ENCODE measurements at places on chromosomes 1 and 21.
A peak's percentile ranks its signal among the peaks of the same experiment; 100 is the strongest.

GRCh38 chr1:244236101-244236500 is 185.0 kb downstream of the ZBTB18 start:
- no peak for DNase-seq

DNA sequence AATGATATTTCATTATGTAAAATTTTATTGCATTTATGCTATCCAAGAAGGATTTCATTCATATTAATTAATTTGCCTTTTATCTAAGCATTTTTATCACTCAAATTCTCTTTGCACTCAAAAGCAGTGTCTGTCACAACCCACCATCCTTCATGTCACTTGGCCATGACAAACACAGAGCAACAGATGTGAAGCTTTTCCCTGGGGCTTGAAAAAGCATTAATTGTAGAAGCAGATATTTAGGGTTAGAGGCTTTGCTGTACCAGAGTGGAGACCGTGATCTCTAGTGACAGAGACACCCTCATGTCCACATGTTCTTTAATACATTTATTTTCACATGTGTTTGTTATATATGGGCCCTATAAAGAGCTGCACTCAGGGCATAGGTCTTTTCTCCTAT is 230.5 kb downstream of the SPATA17 start:
- DNase-seq, result no peak

- peak; percentile 89 for DNase-seq
Measured at GRCh38 chr1:205255941-205256780, 28.4 kb downstream of the TMCC2 start.

DNA sequence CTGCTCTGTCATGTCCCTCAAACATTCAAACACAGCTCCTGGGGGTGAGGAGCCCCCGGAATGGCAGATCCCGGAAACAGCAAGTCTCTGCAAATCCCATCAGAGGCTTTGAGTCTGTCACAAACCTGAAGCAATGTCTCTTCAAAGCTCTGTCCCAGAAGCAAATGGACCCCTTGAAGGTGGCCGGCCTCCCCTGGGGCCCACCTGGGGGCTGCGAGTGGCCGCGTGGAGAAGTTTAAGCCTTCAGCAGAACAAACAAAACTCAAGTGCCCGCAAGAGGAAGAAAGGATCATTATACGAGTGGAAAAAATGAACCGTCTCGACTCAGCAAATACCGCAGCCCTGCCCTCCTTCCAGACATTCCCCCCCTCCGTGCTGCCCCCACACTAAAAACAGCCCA is 53.3 kb downstream of the PRDM16 start:
- no peak for DNase-seq

DNA sequence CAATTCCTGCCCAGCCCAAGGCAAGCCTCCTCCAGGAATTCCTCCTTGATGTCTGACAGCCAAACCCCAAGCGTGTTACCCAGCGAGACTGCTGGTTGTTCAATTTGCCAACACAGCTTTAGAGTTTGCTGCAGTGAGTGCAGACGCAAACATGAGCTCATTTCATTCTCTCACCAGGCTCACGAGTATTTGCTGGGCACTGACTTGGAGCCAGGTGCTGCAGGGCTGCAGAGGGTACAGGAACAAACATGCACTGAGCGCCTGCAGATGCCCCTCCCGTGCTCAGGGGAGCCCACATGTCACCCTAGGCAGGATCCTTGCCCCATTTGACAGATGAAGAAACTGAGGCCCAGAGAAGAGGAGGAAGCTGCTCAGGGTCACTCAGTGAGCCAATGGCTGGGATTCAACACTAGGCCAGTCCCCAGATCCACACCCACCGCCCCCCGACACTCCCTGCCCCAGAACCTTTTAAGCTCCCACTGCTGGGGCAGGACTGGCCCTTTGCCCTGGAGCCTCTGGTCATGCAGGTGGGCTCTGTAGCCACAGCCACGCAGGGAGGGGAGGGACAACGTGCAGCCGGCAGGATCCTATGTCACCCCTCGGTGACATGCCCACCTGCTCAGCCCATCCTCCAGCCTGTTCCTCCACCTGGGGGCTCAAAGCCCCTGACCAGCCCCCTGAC is 363.7 kb downstream of the MATN1 start:
- DNase-seq, result no peak

Data from cardiac muscle cell (in vitro differentiated cells and primary cell).